ENCODE measurements at places on chromosomes 3 and 15.

GRCh38 chr15:83688201-83688600, 34.3 kb downstream of the ADAMTSL3 start:
- DNase-seq = no peak

DNA sequence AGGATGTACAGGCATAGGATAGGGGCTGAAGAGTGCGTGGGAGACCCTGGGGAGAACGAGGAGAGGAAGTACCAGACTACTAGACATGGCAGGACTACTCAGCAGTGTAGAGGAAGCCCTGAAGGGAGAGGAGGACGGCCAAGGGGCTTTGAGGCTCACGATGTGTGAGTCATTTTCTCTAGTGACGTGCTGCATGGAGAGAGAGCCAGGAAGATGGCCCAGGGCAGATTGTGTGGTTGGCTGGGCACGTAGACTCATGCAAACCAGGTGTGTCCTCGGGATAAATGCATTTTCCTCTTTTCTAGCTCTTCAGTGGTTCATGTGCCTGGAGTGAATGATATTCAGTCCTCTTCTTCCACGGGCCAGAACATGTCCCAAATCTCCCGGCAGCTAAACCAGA, 115.0 kb upstream of the ABHD17C start:
- no peak for DNase-seq

DNA sequence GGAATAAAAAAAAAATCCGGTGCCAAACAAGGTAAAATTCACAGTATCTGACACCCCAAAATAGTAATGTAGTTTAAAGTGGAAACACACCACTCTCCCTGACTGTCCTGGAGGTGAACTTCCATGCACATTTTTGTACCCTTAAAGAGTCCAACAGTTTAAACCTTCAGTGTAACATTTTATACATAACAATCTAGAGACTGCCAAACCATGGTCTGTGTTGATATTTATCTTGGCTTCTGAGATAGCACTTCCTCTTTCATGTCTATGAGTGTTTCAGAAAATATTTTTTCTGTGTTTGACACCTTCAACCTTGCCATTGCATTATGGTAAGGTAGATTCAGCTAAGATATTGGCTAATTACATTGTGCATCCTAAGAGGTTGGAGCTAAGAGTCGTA, 13.9 kb downstream of the TMEM45A start:
- DNase-seq = no peak

DNA sequence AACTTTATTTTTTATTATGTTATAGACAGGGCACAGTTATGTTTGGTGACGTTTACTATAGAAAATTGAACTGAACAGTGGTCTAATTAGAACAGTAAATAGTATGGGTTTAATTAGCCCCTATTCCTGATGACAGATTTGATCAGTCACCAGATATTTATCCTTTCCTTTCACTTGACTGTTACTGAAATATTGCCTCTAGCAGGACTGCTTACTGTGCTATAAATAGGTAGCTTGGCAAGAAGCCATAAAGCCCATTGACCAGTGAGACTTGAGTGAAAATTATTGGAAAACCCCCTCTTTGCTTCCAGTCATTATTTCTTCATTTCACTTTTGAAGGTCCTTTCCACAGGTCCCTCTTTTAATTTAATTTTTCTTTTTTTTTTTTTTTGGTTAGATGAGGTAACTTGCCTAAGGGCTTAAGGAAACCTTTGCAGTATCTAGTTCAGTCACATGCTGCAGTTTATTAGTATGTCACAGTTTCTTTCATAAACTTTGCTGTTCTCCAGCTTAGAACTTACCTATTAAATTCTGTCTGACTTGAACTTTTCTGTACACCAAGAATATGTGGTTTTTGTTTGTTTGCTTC, 115.6 kb downstream of the ADAMTSL3 start:
- DNase-seq = no peak

DNA sequence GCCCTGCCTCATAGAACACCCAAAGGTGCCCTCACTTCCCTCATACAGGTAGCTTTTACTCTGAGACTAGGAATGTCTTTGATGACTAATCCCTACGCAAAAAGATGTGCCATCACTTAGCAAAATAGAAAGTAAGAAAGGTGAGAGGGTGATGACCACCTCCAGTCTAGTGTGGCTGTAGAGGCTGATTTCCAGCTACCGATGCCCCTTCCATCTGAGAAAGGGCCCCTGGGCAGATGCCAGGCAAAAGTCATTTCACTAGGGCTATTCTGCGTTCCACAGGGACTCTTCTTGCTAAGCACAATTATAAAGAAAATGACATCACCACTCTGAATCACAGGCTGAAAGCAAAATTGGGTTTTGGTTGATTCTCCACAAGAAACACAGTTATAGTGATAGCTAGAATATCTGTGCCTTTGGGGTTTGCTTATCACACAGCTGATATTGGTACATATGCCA, 77.4 kb downstream of the RBPMS2 start:
- no peak for DNase-seq

DNA sequence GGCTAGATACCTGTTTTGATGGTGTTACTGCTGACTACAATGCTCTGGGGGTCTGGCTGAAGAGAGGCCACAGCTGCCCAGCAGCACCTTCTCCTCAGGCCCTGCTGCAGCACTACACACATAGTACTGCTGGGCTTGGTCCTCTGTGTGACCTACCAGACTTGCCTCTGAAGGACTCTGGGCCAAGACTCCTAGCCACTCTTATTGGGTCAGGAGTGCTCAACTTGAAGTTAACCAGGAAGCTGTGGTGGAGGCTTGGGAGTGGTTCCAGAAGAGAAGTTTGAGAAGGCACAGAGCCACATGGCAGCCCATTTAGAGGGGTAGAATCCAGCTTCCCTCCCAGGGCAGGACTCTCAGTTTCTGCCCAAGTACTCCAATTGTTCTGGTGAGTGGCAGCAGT, 16.6 kb downstream of the ELP6 start:
- DNase-seq = no peak

DNA sequence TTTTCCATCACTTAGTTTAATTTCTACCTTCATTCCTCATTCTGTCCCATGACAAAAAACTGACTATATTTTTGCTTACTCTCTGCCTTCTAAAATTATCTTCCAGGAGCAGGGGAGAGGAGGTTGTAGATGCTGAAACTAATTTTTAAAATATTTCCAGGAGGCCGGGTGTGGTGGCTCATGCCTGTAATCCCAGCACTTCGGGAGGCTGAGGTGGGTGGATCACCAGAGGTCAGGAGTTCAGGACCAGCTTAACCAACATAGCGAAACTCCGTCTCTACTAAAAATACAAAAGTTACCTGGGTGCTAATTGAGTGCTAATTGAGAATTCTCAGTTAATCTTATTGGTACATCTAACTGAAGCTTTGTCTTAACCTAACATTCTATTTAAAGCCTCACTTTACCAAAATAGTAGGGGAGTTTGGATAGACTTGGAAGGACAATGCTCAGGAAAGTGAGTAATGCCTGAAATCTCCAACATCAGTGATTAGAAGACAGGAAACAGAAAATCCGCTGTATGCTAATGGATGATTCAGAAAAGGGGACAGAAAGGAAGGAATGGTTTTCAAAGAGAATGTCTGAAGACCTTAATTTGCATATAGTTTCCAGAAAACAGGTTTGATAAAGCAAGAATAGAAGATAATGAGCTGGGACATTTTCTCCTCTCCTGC, 336.1 kb downstream of the GBE1 start:
- DNase-seq = no peak

- DNase-seq = no peak
Measured at GRCh38 chr3:192726385-192726784, 956 bp downstream of the FGF12 start.

DNA sequence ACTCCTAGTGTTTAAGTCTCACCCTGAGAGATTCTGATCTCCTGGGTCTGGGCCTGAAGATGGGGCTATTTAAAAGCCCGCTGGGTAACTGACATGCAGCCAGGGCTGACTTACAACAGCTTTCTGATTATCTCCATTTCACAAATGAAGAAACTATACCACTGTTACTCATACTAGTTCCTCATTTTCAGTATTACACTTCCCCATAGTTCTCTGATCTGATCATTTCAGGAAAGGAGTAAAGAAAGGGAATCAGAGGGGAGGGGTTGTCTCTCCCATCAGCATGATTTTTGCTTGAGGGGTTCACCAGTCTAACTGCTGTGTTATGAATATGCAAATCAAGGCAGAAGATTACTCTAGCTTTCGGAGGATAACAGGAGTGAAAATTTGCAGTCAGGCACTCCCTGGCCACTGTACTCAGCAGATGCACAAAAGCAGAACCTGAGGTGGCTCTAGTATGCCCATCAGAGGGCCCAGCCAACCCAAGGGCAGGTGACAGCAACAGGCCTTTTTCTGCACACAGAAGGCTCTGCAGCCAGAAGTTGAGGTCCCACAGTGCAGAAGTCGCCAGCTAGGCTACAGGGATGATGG, 59.4 kb downstream of the DAPK2 start:
- DNase-seq = no peak

- no peak for DNase-seq
Measured at GRCh38 chr3:124530916-124531315, 199.3 kb upstream of the UMPS start.

DNA sequence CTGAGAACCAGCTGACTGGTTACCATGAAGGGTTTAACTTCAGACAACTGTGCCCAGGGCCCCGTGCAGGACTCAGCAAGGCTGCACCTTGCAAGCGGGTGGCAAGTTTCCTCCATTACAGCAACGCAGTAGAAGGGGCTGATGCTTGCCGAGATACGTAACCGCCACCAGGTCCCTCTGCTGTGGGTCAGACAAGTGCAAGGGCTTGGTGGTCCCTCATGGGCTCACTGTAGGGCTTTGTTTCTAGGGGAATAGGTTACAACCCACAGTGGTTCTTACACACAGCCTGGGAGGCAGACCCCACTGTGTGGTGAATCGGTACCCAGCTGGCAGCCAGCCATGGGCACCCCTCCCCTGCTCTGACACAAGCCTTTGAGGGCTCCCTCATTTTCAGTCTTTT, 15.5 kb upstream of the SNRPA1 start:
- no peak for DNase-seq

DNA sequence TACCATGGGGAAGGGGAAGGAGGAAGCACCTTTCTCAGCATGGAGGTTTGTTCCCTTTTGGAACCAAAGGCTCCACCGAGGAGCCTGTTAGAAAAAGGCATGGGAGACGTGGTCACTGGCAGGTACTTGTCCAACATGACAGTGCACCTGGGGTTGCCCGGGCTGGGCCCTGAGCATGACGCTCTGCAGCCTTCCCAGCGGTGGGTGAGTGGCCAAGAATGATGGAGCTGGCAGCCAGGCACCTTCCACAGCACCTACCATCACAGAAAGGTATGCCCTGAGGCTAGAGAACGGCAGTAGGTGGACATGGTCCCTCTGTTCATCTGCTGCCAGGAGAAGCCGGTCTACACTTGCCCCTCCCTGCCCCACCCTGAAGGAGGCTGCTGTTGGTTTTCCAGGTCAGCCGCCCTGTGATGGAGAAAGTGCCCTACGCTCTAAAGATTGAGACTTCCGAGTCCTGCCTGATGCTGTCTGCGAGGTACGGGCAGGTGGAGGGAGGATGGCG, 29.0 kb upstream of the NR2C2 start:
- DNase-seq = no peak

- DNase-seq = no peak
Measured at GRCh38 chr15:33328106-33328505, 17.3 kb downstream of the RYR3 start.

- no peak for DNase-seq
Measured at GRCh38 chr3:195613468-195614069, 29.8 kb upstream of the APOD start.

- no peak for DNase-seq
Measured at GRCh38 chr3:19213603-19214220, 65.4 kb downstream of the KCNH8 start.

DNA sequence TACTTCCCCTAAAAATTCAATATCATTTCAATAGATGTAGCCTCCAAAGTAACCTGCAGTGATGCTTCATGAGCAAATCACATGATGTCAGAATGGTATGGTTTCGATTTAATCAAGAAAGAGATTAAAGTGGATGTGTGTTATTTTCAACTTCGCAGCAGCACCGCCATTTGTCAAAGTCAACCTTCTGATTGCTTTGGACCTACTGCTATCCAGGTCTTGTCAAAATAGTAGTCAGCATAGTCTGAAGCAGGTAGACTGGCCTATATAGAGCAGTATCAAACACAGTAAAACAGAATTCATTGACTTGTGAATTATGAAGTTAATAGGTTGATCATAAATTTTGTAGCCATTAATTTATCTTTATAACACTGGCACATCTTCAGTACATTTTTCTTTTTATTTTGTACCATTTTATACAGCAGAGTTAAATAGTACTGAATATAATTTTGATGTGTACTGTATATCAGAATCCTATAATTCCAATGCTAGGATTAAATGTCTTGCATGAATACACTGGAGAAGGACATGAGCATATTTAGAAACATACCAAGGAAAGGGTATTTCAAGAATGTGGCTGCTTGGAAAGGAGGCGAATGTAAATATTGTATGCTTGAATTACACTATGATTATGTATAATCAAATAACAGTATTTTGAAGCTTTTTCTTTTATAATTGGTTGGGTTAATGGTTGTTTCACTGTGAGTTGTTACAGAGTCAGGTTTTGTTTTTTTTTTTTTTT, 79.6 kb downstream of the CDIN1 start:
- no peak for DNase-seq

DNA sequence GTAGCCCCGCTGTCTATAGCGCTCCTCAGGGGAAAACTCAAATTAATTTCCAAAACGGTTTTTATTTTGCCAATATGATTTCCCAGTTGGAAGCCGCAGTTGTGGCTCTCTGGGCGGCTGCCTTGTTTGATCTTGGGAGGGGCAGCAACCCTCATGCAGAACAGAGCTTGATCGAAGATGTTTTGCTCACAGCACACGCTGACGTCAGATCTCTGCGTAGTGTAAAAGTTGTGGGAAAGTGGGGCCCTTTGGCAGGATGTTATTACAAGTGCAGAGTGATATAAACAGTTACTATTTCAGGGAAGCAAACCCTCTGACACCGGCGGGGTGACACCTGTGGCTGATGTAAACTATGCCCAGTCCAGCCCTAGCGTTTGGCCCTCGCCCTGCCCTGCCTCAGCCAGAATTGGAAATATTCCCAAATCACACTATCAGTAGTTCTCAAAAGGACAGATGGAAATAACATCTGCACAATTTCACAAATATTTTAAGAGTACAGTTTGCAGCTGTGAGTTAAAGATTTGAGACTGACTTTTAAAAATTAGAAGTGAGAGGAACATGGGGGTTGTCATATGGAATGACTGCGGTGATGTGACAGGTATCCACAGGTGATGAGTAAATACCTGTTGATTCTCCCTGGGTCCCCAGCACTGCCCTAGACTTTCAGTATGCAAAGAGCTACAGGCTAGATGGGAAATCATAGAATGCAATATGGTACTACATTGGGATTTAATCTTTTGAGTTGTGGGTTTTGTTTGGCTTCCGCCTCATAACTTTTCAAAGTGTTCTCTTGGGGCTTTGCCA, 1.7 kb downstream of the SYNM start:
- no peak for DNase-seq

GRCh38 chr15:78810362-78811123, 721 bp downstream of the ADAMTS7 start:
- DNase-seq = no peak

- DNase-seq = no peak
Measured at GRCh38 chr3:20772869-20773268, 586.9 kb upstream of the SGO1 start.

DNA sequence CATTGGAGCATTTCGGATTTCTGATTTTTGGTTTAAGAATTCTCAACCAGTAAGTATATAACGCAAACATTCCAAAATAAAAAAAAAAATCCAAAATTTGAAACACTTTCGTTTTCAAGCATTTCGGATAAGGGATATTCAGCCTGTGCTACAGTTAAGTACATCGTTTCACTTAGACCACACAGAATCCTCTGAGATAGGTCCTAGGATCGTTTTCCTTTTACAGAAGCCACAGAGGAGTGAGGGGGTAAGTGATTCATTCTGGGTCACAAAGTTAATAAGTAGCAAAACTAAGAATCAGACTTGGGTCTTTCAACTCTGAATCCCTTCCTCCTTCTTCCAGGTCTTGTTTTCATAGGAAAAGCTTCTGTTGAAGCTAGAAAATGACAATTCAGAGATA, 249.3 kb downstream of the BBX start:
- DNase-seq = no peak

Data from effector memory CD4-positive, alpha-beta T cell (primary cell).